ENCODE measurements at places on chromosomes 11 and 22.
A peak's percentile ranks its signal among the peaks of the same experiment; 100 is the strongest.

DNA sequence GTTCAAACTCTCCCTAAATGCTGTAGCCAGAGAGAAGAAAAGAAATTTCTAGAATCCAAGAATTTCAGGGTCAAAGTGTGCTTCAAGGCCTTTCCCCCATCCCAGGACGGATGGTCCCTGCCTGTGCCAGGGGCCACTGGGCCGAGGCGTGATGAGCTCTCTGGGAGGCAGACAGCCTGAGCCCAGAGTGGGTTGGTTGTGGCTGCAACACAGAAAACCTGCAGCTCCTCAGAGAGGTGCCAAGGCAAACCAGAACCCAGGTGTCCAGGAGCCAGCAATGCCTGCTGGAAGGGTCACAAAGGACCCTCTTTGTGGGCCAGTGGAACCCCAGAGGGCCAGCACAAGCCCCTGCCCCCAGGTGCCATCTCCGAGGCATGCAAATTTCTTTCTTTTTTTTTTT, 2.6 kb upstream of the APOL6 start:
- DNase-seq, result no peak

GRCh38 chr11:122634501-122634900, 21.0 kb upstream of the UBASH3B start:
- no peak for DNase-seq

DNA sequence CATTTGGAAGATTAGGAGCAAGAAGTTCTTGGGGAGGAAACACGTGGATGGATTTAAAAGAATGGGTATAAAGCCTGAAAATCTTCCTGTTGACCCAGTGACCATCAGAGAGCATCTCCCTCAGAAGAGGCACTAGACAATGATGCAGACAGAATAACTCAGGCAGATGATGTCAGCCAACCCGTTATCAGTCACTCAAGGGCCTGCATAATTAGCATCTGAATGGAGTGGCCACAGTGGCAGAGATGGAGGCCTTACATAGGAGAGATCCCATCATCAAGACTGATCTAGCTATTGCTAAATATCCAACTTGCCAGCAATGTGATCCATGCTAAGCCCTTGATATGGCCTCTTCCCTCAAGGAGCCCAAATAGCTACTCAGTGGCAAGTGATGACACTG, 70.7 kb upstream of the CD82 start:
- no peak for DNase-seq

GRCh38 chr11:114075891-114076441, 16.5 kb downstream of the ZBTB16 start:
- no peak for DNase-seq

- DNase-seq, result no peak
Observed at GRCh38 chr11:79990141-79990540, 549.3 kb upstream of the TENM4 start.

GRCh38 chr11:75759832-75760231, 8.7 kb upstream of the DGAT2 start:
- no peak for DNase-seq

GRCh38 chr11:86151174-86152005, 82.5 kb upstream of the PICALM start:
- DNase-seq, result peak; percentile 71

- no peak for DNase-seq
Observed at GRCh38 chr22:49312601-49313000, 515.1 kb downstream of the BRD1 start.

GRCh38 chr22:47291565-47292495, 529.4 kb downstream of the TBC1D22A start:
- DNase-seq, result no peak

- DNase-seq, result no peak
Observed at GRCh38 chr22:48688366-48688765, 1139.3 kb downstream of the BRD1 start.

GRCh38 chr11:68552542-68552941, 92.0 kb downstream of the PPP6R3 start:
- DNase-seq, result no peak

- no peak for DNase-seq
Observed at GRCh38 chr22:48605856-48606481, 1221.7 kb downstream of the BRD1 start.

DNA sequence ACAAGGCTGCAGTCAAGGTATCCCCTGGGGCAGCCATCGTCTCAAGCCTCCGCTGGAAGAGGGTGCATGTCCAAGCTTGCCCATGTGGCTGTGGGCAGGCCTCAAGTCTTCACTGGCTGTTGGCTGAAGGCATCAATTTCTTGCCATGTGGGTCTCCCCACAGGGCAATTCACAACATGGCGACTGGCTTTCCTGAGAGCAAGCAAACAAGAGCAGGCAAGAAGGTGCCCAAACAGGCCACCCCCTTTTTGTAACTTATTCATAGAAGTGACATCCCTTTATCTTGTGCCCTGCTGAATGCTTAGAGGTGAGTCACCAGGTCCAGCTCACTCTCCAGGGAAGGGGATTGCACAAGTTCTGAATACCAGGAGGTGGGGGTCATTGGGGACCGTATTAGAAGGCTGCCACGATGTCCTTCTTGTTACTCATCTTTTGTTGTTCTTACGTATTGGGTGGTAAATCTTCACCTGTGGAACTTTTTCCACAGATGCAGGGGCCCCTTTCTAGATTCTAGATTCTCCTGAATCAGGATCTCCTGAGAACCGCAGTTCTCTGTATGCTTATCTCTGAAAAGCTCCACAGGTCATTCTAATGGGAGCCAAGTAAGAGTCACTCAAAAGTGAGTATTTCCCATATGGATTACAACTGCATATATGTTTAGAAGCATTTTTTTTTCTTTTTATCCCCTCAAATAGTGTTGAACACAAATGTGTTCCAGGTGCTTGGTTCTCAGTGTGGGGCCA, 44.2 kb upstream of the MICAL2 start:
- DNase-seq, result no peak

- DNase-seq, result no peak
Observed at GRCh38 chr11:131637469-131638175, 267.2 kb downstream of the NTM start.

GRCh38 chr11:88538098-88538497, 200.6 kb upstream of the CTSC start:
- no peak for DNase-seq

DNA sequence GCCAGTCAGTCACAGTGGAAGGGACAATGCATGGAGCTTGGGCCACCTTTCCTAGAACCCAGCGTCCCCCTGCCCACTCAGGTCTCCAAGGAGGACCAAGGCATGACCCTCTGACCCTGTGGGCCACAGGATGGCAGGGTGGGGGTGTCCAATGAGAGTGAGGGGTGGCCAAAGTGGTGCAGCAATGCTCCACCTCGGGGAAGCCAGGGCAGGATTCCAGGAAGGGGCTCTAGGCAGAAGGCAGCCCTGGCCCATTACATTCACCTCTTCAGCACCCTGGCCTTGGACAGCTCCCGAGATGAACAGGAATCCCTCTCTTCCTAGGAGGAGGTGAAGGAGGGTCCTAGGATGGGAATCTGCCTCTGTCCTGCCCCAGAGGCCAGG, 597.5 kb downstream of the BRD1 start:
- DNase-seq, result no peak

DNA sequence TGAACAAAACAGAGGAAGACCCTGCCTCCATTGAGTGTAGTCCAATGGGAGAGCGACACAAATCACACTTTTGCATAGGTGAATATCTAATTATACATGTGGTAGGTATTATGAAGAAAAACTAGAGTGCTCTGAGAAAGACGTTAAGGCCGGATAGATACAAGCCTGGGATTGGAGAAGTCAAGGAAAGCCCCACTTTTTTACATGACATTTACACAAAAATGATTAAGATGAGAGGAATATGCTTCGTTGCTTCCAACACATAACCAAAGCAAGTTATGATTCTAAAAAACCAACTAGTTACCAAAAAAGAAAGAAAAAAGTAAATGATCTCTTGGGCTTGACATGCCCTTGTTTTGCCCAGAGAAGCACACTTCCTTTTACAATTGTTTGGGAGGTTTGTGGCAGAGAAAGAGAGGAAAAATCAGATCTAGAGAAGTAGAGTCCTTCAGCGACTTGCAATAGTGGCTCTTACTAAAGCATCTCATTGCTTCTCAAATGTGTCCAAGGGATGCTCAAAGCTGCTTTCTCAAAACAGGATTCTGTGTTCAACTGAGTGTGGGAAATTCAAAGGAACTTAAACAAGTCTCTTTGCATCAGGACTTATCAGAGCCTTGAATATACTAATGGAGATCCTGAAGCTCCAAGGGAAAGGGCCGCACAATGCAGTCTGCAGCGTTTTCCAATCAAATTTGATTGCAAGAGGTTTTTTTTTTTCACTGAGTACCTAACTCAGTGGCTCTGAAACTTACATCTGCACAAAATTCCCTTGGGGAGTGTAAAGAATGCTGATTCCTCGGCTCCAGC, 38.8 kb downstream of the FLI1 start:
- no peak for DNase-seq

GRCh38 chr11:1570001-1570453, 2.0 kb downstream of the DUSP8 start:
- DNase-seq, result no peak

DNA sequence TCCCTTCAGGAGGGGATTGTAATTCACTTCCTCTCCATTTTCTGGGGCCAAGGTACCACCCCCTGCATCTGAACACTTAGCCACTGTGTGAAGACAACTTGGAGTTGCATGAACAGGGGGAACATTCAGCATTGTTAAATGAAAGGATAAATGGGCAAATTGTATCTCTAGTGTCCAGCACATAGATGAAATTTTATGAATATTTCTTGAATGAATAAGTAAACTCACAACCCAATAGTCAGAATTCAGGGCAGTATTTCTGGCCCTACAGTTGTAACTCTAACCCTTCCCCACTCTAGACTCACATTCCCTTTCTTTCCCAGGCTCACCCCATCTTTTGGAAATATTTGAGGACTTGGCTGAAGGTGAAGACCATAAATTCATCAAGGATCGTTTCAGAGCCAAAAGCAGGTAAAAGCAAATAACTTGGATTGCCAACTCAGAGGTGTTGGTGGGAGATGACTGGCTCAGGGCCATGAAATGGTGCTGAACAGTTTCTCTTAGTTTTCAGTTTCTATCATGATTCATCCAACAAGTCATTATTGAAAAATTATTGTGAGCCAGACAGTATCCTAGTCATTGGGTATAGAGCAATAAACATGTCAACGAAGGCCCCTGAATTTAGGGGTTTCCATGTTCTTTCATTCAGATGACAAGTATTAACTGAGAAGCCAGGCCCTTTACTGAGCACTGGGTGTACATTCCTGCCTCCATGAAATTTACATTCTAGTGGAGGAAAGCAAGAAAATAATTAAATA, 33.3 kb upstream of the ZC3H12C start:
- no peak for DNase-seq

GRCh38 chr11:125987066-125987641, 41.3 kb downstream of the VSIG10L2 start:
- no peak for DNase-seq

- DNase-seq, result no peak
Observed at GRCh38 chr11:123195188-123196059, at the start of gene CLMP. CLMP (minus strand) TSS chr11:123195248; CDS start chr11:123194940, 308 bp downstream.

- DNase-seq, result no peak
Observed at GRCh38 chr22:50705219-50705691, 32.6 kb downstream of the SHANK3 start.

GRCh38 chr11:115408036-115408921, 95.9 kb downstream of the CADM1 start:
- peak; percentile 16 for DNase-seq

DNA sequence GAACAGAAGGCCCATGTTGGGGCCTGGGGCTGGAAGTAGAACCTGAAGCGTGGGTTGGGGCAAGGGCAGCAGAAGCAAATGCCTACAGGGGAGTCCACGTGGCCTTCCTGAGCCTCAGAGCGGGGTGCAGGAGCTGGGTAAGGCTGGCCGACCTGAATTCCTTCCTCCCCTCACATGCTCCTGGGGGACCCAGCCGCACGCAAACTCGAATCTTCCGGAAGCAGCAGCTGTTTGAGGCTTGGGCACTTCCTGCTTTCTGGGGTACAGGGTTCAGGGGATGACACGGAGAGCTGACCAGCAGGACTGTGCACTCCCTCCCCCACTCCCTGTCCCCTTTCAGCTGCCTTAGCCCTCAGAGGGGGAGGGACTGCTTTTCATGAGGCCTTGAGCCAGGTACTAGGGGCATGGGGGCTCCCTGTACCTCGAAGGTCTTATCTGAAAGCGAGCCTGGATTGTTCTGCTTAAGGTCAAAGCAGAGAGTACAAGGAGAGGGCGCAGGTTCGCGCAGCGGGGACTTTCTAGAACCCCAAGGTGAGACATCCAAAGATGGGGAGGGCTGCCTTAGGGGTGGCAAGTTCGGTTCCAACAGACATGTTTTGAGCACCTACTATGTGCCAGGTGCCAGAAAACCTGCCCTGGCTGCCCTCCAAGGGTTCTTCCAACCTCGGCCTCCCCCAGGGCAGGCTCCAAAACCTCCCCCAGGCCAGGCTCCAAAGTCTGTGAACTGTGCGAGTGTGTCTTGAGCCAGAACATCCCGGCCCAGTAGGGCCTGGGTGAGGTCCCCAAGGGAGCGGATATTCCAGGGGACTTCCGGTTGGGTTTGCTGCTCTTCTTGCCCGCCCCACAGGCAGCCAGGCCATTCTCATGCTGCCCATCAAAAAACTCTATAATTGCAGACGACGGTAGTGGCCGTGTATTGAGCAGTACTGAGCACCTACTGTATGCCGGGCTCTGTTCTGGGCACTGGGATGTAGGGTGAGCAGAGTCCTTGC, 1.7 kb downstream of the NCF4 start:
- DNase-seq, result peak; percentile 11

DNA sequence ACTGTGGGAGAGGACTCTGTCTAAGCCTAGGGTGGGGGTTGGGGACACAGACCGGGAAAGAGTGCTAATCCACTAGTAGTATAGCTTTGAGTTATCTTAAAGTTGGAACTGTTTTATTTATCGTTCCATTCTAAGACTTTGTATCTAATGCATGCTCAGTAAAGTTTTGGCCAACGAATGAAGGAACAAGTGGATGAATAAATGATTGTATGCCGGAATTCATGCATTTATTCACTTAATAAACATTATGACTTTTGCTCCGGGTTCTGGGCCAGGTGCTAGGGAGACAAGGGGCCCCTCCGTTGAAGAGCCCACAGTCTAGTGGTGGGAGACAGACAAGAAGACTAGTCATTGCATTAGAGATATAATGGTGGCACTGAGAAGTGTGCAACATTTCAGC, 645 bp downstream of the RNF121 start:
- no peak for DNase-seq

DNA sequence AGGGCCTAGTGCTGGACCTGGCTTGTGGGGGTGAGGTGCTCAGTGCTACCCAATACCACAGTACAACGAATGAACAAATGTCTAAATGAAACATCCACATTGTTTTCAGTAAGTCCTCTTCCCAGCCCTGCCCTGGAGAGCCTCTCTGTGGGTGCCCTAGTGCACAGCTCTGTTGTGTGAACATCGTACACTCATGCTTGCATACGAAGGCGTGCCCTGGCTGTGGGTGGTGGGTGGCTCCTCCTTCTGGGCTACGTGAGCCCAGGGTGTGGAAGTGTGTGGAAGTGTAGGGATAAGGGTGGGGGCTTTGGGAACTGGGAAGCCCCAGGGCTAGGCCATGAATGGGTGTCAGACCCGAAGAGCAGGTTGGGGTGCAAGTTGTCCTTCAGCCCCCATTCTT, 592 bp upstream of the NLRX1 start:
- DNase-seq, result no peak

DNA sequence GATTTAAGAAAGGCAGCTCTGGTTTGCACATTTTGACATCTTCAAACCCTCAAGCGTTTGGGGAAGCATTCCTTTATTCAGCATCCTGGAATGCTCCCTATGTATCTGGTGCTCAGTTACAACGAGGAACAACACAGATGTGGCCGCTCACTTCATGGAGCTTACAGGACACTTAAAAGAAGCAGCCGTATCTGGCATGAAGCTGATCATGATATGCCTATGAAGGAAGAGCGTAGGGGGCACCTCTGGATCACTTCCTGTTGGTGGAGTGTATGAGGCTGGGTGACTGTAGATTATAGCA, 72.3 kb upstream of the TP53I11 start:
- no peak for DNase-seq

GRCh38 chr11:47768101-47768612, 1.0 kb upstream of the FNBP4 start:
- peak; percentile 65 for DNase-seq

Measured in C1 segment of cervical spinal cord (tissue), 14 donors.